ENCODE measurements at places on chromosomes 7 and 10.

GRCh38 chr10:127052001-127052400 lies 144.4 kb downstream of the INSYN2A start:
- no peak for DNase-seq

DNA sequence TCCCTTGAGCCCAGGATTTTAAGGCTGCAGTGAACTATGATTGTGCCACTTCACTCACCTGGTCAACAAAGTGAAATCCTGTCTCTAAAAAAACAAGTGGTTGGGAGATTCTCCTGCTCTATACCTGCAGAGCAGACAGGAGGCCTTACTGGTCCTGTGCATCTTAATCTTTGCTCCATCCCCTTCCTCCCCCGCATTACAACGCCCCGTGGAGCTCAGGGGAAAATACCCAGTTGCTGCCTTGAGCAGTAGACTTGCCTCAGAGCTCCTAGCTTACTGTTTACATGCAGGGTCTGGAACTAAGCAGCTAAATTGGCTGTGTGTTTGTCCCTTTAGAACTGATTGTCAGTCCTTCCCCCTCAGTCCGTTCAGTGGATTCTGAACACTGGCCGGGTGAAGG lies 123.8 kb upstream of the KMT2E start:
- no peak for DNase-seq

- no peak for DNase-seq
Observed at GRCh38 chr10:49135575-49136313, 1.9 kb upstream of the FAM170B start.

DNA sequence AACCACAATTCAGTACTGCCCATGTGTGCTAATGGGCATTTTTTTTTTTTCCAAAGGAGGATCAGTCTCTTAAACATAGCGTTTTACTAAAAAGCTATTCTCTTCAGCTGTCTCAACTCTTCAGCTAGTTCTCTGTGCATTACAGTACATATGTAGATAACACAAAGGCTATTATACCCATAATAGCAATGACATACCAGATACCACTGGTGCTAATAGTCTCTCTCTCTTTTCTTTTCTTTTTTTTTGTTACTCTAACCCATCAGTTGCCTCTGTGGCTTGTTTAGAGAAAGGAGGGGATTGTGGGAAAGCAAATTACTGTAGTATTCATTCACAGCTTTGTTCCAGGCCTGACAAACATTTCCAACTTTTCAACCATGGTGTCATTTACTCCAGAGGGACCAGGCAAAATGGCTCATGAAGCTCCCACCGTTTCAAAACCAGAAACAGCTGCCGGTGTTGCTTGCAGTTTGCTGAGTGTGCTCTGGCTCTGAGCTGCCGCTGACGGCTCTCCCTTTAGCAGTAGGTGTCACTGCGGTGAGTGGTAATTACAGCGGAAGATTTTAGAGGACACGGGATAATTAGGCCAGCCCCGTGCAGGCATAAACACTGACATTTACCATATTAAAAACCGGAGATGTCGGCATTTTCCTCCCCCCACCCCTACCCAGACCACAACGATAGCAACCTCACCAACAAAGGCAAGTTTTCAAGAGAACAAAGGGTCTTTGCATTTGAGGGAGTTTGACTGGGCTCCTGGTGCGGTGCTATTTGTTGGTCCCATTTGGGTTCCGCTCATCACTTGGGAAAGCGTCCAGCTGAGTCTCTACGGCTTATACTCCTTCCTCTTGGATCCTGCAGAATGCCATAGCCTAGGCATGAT lies 1005.5 kb downstream of the KCNMA1 start:
- no peak for DNase-seq

DNA sequence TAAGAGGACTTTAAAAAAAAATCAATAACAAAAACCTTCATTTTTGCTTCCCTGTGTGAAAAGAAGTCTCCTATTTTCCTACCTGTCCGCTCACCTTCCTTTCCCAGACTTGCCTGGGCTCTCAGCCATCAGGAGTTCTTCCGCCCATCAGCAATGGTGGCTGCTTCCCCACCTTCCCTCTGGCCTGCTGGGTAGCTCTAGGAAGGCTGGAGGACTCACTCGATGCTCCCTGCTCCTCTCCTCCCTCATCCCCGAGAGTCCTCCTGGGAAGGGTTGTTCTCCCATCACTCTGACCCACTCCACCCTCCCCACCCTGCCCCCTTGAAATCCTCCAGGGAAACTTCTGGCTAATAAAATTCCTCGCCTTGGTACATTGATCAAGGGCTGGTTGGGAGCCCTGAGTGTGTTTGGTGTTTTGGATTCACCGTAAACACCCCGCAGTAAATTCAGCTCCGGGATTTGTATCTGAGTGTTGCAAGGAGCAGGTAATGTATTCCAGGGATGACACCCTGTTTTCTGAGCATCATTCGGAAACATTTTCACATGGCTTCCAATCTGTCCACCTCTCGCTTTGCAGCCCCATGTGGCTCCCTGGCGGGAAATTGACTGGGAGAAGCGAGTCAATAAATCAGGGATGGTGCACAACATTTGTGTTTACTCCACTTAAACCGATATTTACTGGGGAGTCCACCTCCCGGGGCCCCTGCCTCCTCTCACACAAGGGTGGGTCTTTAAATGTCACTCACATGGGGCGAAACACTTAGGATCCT lies 126.4 kb upstream of the SDK1 start:
- no peak for DNase-seq

DNA sequence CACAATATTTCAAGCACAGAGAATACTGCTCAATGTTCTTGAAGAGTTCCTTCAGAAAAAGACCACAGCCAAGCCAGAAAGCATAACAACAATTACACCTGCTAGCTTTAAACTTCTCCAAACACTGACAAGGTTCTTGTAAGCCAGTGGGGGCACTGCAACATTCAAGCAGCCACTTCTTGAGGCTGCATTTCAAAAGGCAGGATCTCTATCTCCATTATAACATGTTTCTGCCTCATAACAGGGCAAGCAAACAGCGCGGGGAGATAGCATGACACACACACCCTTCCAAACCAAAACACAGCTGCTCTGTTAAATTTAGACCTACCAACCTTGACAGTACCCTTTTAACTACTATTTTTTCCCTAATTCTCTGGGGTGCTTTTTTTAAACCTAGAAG lies 30.8 kb downstream of the CHCHD3 start:
- no peak for DNase-seq
